ENCODE measurements at places on chromosomes 7 and 10.

- no peak for DNase-seq
Observed at GRCh38 chr7:92794391-92794790, 42.0 kb downstream of the CDK6 start.

DNA sequence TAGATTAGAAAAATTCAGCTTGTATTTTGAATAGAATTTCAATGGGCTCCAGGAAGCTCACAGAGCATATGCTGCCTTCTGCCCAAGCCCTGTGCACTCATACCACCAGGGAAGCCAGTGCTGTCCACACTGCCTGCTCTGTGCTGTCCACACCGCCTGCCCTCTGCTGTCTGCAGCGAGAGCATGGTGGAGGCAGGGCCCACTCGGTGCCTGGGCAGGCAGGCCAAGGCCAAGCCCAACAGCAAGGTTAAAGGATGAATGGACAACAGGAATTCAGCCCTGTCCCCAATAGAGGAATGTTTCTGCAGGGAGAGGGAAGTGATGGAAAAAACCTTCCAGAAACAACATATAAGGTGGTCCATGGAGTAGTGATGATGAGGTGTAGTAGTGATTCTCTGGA is 146.8 kb downstream of the GFRA1 start:
- no peak for DNase-seq

- no peak for DNase-seq
Observed at GRCh38 chr10:132408367-132408781, 11.4 kb downstream of the PWWP2B start.

DNA sequence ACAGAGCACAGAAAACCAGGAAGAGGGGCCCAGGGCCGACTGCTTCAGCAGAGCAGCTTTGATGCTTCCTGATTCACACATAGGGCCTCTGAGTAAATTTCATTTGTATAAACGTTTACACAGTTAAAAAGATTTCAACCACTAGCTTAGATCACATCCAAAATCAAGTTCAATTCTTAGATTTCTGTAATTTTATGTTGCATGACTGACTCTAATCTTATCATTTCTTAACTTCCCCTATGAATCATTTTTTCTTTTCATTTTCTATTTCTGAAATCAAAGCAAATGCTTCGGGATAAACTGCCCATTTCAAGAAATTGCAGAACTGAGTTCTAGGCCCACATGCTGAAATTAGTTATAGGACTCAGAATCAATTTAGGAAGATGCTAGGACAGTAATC is 224.7 kb downstream of the INHBA start:
- DNase-seq, result no peak

DNA sequence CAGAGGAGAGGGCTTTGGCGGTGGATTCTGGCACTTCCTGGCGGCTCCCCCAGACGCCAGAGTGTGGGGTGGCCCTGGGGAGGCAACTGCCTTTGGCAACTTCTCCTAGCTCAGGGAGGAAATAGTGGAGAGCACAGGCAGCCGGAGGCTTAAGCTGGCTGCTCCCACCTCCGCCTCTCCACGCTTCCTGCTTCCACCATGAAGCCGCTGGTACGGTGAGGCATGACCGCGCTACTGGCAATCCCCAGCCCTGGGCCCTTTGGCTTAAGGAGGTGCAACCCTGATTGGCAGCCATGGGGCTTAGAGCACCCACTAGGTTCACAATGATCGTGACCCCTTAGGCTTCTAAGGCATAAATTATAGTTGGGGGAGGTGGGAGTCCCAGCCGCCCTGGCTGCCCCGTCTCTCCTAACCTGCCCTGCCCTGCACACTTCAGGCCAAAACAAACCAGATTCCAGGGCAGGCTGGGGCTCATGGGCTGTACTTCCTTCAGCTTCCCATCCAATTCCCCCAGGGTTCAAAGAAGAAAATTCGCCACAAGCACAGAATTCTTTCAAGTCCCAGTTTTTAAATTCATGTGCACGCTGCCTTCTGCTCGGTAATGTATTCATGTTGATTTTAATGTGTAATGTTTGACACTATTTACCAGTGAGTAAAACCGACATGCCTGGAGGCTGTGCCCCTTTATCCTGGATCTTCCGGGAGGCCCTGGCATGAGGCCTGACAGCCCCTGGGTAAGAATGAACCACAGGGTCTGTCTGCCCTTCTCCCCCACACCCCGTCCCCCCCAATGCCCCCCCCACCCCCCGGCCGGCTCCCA is 90.7 kb upstream of the LRRC4 start:
- DNase-seq, result peak; percentile 62

DNA sequence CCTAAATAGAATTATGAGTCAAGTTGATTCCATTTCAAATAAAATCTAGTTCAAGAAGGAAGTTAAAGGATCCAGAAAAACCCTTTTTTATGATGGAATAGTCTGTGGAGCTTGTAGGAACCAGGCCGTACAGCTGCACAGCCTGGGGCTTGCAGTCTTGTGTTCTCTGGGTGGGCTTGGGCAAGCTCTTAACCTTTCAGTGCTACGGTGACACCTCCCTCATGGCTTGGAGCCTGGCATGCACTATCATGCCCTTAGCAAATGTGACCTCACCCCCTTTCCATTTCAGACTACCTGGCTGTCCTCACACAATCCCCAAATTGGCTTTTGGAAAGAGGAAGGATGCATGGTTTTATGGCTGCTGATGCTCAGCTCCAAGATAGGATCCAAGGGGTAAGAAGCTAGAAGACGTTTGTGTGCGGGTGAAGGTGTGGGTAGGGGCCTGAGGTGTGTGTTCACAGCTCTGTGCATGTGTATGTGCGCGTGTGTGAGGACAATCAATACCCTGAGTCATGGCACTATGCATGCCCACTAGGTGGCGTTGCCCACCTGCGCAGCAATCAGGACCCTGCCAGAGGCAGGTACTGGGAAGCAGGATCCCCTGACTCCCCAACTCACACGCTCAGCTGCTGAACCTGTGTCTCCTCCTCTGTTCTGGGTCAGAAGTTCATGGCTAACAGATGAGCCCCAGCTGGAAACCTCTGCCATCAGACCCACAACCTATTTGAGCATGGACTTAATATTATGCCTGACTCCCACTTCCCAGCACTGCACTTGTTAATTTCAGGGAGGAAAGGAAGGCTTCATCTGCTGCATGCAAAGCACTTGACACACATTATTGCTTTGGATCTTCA is 113.4 kb downstream of the PTPN20 start:
- DNase-seq, result peak; percentile 61

- DNase-seq, result peak; percentile 76
Observed at GRCh38 chr7:17184805-17185689, 113.4 kb upstream of the AHR start.

DNA sequence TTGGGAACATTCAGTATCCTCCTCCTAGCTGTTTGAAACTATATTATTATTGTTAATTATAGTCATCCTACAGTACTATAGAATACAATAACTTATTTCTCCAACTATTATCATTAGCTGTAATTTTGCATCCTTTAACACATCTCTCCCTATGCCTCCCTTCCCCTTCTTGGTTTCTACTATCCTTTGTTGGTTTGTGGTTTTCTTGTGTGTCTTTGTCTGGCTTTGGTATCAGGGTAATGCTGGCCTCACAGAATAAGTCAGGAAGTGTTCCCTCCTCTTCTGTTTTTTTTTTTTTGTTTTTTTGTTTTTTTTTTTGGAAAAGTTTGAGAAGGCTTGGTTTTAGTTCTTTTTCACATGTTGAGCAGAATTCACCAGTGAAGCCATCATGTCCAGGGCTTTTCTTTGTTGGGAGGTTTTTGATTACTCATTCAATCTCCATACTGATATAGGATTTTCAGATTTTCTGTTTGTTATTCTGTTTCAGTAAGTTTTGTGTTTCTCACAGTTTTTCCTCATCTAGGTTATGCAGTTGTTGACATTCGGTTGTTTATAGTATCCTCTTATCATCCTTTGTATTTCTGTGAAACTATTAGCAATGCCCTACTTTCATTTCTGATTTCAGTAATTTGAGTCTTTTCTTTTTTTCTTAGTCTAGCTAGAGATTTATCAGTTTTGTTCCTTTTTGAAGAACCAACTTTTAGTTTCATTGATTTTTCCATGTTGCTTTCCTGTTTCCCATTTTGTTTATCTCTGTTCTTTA is 21.6 kb downstream of the C1GALT1 start:
- DNase-seq, result no peak

DNA sequence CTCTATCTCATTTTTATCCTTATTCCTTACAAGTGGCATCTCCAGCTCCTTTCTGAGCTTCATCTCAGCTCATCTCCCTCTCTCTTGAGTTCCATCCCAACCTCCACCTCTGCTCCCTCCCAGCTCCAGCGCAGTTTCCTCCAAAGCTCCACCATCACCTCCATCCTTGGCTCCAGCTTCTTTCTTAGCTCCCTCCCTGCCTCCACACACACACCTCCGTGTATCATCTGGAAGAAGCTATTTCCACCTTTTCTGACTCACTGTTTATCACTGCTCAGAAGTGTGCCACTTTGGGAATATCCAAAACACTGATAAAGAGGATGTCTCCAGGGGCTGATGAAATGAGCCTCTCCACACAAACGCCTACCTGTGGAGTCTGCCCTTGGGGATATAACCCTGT is 481.4 kb downstream of the PTPRN2 start:
- DNase-seq, result no peak

DNA sequence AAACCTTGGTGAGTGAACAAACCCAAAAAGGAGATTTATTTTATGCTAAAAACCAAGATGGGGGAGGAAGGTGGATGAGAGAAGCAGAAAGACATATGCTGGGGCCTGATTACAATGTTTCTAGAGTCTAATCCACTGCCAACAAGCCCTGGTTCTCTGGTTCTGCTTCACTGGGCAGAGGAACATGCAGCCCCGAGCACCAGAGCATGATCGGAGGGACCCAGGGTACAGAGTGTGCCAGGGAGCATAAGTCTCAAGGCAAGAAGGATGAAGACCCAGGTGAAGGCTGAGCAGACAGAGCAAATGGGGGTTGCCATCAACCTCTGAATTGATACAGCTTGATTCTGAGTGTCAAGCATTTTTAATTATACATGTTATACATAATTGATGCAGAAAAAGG is 30.7 kb downstream of the SLC16A12 start:
- DNase-seq, result no peak

- DNase-seq, result peak; percentile 69
Observed at GRCh38 chr10:71999360-72000072, 35.3 kb downstream of the CHST3 start.

DNA sequence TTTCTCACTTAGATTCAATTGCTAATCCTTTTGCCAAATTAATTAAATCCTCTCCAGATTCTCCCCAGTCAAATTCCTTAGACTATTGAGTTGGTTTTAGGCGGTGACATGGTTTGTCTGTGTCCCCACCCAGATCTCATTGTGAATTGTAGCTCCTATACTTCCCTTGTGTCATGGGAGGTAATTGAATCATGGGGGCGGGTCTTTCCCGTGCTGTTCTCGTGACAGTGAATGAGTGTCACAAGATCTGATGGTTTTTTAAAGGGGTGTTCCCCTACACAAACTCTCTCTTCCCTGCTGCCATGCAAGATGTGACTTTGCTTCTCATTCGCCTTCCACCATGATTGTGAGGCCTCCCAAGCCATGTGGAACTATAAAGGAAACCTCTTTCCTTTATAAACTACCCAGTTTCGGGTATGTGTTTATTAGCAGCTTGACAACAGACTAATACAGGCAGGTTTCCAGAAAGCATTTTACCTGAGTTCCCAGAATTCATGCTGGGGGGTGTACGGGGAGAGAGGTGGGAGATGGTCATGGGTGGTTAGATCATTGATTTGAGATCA is 44.7 kb upstream of the GARS1 start:
- no peak for DNase-seq

DNA sequence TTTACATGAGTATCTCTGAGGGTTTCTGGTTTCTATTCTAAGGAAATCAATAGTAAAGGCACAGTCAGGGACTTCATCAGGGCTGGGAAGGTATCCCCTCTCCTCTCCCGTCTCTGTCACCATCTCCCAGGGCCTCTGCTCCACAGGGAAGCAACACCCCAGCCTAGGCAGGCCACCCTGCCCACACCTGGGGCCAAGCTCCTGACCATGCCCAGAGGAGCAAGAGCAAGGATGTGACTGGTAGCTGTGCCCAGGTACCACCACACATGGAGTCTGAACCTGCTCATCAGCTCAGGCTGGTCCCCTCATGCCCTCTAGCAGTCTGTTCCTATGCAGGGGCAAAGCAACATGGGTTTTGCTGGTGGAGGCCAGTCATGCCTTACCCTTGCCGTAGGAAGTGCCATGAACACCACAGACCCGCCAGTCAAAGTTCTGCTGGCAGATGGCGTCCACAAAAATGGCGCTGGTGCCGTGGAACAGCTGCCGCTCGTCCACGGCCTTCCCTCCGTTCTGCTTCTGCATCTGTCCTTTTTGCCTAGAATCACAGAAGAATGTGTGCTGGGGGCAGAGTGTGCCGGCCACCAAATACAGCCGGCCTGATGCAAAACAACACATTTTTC is 36.8 kb downstream of the PARP12 start:
- no peak for DNase-seq

GRCh38 chr10:972763-973162 is 15.5 kb upstream of the GTPBP4 start:
- no peak for DNase-seq

GRCh38 chr10:86952106-86952505 is 5.3 kb downstream of the MMRN2 start:
- no peak for DNase-seq

- peak; percentile 61 for DNase-seq
Observed at GRCh38 chr7:2864999-2865670, 21.0 kb upstream of the GNA12 start.

DNA sequence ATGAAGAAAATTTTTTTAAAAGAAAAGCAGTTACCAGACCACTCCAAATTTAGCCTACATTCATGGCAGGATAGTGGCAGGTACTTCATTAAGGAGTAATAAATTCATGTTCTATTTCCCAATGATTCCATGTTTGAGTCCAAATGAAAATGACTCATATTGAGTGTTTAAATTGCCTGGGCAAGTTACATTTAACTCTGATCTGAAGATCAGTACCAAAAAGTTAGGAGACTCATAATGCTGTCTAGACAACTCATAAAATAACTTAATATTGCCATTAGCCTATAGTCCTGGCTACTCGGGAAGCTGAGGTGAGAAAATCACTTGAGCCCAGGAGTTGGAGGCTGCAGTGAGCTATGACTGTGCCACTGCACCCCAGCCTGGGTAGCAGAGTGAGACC is 13.0 kb downstream of the BRAF start:
- DNase-seq, result no peak

DNA sequence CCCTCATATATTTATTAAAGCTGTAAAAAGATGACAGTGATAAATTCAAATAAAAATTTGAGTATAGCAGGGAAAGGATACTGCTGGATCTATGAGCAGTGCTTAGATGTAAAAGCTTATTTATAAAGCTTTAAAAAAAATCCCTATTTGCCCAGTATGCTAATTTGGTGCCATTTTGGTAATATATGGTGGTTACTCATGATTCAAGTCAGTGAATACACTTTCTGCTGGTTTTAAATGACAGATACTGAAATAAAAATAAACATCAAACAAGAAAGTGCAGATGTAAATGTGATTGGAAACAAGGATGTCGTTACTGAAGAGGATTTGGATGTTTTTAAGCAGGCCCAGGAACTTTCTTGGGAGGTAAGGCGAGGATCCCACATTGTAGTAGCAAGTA is 134.4 kb upstream of the SAMD8 start:
- DNase-seq, result no peak

- peak; percentile 22 for DNase-seq
Observed at GRCh38 chr10:120949609-120950031, 98.5 kb downstream of the WDR11 start.
